Stimulated activated CD4-positive, alpha-beta T cell treated with anti-CD3 and anti-CD28 coated beads, Interleukin-4, amount 100 ng/mL, for 1 hour (primary cell): ENCODE measurements at places on chromosomes 4 and X.

GRCh38 chrX:16719334-16720084 is at the start of gene SYAP1:
Gene SYAP1 (plus strand): TSS chrX:16719612. CDS start chrX:16719725, 113 bp downstream.
- DNase-seq, result peak; percentile 89

DNA sequence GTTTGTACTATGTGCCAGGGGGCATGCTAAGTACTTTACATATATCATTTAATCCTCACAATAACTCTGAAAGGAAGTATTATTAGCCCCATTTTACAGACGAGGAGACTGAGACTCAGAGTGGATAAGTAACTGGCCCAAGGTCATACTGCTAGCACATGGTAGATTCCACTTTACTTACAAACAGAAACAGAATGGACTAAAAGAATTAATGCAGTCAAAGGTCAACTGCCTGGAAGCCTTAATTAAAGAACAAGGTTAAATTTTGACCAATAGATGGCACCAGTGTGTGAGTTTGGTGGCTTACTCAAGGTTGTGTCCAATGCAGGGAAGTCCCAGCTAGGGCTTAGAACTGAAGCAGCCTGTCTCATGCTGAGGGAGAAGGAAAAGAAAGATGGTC is 4.7 kb downstream of the RIPPLY1 start:
- DNase-seq, result no peak

DNA sequence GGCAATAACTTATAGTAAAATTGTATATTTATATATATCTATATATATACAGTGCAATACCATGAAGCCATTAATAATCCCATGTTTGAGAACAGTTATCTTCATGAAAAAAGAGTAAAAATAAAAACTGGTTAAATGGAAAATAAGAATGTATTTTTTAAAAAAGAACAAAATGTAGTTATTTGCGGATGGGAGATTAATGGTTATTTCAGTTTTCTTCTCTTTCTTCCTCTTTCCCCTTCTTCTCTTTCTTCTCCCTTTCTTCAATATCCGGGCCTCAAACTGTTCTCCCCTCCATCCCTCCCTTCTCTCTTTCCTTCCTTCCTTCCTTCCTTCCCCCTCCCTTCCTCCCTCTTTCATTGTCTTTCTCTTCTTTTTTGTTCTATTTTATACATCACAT is 1301.7 kb upstream of the IGFBP7 start:
- DNase-seq, result no peak

- no peak for DNase-seq
Measured at GRCh38 chr4:111773858-111774257, 371.4 kb upstream of the FAM241A start.

DNA sequence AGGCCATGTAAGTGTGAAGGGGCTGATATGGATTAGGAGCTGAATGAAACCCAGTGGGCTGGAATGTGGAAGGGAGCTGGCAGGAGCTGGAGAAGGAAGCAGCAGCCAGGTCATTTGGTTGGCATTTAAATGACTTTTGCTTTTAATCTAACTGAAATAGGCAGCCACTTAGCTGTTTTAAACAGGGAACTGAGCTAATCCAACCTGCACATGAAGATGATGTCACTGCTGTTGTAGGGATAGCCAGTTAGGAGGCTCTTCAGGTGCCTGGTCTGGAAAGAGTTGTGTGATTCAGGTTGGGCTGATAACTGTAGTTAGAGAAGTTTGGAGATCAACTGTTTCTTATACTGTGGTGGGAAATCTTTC is 122.4 kb downstream of the PALLD start:
- no peak for DNase-seq

- DNase-seq, result no peak
Measured at GRCh38 chrX:4091046-4091760, 377.8 kb upstream of the PRKX start.

DNA sequence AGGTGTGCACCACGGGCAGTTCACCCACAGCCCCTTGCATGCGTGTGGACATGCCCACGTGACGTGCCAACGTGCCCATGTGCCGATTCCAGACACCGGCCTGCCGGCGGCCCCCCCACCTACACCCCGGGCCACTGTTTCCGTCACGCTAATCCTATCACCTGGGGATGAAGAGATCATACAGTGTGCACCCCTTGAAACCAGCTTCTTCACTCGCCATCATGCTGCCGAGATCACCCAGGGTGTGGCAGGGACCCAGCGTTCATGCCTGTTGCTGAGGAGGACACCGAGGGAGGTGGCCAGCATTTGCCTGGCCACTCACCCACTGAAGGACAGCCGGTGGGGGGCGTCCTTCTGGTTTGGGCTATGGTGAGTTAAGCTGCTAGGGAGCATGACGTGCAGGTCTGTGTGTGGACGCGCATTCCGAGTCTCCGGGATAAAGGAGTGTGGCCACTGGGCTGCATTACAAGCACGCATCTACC is 14.1 kb downstream of the CTBP1 start:
- no peak for DNase-seq

GRCh38 chr4:646460-646859 is 21.1 kb downstream of the PDE6B start:
- DNase-seq, result peak; percentile 35

GRCh38 chrX:22090181-22090580 is 58.1 kb downstream of the PHEX start:
- no peak for DNase-seq

DNA sequence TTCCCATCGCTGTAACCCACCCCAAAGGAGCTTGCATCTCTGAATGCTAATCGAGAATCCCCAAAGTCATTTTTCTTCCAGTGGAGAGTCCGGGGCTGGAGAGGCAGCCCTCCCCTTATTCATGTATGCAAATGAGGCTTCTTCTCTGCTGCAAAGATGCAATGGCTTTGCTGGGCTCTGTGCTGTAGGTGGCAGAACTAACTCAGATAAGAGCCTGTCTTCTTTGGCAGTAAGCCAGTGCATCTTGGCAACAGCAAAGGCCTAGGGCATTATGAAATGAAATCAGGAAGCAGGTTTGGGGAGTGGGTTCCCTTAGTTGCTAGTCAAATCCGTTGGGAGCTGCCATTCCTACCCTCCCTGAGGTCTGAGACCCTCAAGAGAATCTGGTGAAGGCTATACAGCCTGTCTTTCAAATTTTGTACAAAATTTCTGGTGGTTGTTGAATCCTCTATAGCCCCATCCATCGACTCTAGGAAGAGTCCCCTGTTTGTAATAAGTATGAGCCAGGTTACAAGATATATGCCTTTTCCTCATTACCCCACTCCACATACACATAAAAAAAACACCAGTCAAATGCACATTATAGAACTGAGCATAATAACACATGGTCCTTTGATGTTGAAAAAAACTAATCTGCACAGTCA is 290.6 kb upstream of the TAPT1 start:
- DNase-seq, result no peak

GRCh38 chrX:123964156-123964834 is 2.8 kb downstream of the STAG2 start:
- DNase-seq, result no peak

GRCh38 chr4:10101671-10102473 is 14.7 kb downstream of the WDR1 start:
- DNase-seq, result no peak

DNA sequence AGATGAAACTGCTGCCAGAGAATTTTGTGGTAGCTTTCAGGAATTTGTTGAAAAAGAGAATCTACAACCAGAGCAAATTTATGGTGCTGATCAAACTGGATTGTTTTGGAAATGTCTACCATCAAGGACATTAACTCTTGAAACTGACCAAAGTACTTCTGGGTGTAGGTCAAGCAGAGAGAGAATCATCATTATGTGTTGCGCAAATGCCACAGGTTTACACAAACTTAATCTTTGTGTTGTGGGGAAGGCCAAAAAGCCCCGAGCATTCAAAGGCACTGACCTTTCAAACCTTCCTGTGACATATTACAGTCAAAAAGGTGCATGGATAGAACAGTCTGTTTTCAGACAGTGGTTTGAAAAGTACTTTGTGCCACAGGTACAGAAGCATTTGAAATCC is 2.1 kb downstream of the TIGD2 start:
- no peak for DNase-seq

- DNase-seq, result no peak
Measured at GRCh38 chr4:15953625-15954024, 9.3 kb downstream of the FGFBP2 start.

GRCh38 chr4:99763635-99764101 is 53.0 kb upstream of the DAPP1 start:
- no peak for DNase-seq

GRCh38 chrX:105837232-105837631 is 14.9 kb downstream of the NRK start:
- no peak for DNase-seq

DNA sequence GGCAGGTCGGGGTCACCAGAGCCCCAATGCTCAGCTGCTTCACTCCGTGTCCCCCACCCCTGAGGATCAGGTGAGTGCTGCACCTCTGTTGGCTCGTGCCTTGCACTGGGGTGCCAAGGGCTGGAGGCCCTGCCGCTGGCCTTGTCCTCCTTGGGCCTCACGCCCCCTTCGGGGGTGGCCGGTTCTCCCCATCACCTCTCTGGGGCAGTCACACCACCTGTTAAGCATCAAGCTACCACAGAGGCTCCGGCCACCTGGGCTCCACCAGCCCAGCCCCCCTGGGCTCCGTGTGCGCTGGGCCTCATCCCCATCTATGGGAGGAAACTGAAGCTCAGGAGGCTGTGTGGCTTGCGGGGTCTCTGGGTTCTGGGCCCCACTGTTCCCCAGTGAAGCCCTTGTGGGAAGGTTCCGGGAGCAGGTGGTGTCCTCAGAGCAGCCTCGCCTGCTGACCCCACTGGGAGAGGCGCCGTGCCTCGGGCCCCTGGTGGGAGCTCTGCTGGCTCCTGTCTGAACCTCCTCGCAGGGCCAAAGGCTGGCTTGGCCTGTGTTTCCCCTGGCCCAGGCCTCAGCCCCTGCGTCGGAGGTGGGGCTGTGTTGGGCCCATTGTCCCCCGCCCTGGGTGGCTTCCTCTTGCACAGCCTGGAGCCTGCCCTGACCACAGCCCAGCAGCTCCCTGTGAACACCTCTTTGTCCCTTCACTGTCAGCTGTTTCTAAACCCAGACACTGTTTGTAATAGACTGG is 30.8 kb downstream of the DOK7 start:
- no peak for DNase-seq

DNA sequence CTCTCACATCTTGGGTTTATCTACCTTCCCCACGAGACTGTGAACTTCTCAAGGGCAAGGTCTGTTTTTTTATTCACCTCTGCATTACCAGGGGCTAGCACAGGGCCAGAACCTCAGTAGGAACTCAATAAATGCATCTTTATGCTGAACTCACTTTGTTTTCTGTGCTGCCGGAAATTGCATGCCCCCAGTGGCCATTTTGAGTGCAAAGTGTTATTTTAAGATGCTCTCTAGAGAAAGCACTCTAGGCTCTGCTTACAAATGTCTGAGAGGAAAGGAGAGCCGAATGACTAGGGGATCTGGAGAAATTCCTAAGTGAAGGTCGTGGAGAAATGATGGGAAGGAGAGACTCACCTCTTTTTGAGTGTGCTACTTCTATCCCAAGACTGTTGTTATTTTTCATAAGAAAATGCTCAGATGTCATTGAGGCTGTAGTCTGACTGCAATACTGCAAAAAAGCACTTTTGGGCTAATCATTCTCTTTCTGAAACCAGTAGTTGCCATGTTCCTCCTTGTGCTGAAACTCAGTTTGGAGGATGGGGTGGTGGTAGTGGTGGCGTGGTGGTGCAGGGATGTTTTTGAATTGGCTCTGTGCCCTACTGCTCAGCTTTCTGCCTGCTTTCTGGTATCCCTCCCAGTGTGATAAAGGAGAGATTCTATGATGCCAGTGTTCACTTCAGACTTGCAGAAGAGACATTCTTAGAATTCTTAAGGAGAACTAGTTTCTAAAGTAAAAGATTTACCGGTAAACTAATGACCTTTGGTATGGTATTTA is 41.3 kb downstream of the DOCK11 start:
- DNase-seq, result peak; percentile 21
